ENCODE measurements at places on chromosomes 1 and 21.
A peak's percentile ranks its signal among the peaks of the same experiment; 100 is the strongest.

DNA sequence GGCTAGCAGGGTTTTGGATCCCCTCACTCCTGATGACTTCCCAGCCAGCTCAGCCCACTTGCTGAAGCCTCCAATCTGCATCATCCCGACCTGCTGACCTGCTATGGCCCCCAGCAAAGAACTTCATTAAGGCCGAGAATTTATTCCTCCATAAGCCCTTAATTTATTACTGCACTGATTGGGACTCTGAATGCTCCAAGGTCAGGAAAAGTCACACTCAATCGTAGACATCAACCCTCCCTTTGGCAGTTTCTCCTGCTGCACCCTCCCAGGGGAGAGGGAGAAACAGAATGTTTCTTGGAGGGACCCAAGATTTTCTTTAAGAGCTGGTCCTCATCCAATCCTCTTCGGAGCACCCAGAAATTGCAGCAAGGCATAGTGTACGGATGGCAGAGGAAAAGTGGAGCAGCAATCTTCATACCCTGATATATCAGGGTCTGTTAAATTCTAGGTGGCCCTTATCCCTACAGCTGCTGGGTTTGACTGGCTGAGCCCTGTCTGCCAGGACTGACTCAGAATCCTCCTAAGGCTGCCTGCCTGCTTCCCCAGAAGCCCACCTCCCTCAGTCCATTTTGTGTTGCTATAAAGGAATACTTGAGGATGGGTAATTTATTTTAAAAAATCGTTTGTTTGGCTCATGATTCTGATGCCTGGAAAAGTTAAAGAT is 62.2 kb downstream of the DMAP1 start:
- DNase-seq: no peak

GRCh38 chr1:55244476-55245099 is 29.4 kb upstream of the USP24 start:
- DNase-seq: no peak

- peak; percentile 88 for DNase-seq
These were observed 479 bp upstream of the ACADM start for GRCh38 chr1:75723989-75724471.

- no peak for DNase-seq
These were observed 13.4 kb upstream of the OBSCN start for GRCh38 chr1:228194436-228194835.

GRCh38 chr1:239896980-239897379 is 194.7 kb upstream of the FMN2 start:
- no peak for DNase-seq

- DNase-seq: no peak
These were observed 16.9 kb upstream of the IFNGR2 start for GRCh38 chr21:33386222-33386784.

- DNase-seq: no peak
These were observed 251.7 kb upstream of the DPYD start for GRCh38 chr1:98172578-98172977.

GRCh38 chr1:72918940-72919339 is 636.6 kb upstream of the NEGR1 start:
- no peak for DNase-seq

DNA sequence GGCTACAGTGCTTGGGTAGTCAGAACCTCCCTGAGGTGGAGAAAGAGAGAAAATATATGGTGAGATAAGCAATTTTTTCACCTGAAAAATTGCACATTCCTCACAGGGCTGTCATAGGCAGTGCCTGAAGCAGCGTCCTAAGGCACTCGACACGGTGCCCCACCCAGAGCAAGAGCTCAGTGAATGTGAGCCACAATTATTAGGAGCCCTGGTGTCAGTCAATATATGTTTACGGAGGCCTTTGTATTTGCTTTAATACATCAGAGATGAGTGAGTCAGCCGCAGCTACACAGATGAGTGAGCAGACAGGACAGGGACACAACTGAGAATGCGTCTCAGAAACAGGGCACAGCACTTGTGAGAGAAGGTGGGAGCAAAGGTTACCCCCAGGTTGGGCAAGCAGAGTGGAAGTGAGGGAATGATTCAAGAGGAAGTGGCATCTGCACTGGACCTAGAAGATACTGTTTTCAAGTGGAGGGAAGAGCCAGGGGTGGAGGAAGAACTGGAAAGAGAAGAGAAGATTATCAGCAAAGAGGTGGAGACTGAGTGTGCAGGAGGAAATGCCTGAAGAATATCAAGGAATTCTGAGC is 5.2 kb upstream of the PIGC start:
- no peak for DNase-seq

- peak; percentile 36 for DNase-seq
These were observed 124.2 kb upstream of the L1TD1 start for GRCh38 chr1:62070384-62071011.

- DNase-seq: no peak
These were observed 47.6 kb downstream of the ATP1A1 start for GRCh38 chr1:116420417-116421200.

DNA sequence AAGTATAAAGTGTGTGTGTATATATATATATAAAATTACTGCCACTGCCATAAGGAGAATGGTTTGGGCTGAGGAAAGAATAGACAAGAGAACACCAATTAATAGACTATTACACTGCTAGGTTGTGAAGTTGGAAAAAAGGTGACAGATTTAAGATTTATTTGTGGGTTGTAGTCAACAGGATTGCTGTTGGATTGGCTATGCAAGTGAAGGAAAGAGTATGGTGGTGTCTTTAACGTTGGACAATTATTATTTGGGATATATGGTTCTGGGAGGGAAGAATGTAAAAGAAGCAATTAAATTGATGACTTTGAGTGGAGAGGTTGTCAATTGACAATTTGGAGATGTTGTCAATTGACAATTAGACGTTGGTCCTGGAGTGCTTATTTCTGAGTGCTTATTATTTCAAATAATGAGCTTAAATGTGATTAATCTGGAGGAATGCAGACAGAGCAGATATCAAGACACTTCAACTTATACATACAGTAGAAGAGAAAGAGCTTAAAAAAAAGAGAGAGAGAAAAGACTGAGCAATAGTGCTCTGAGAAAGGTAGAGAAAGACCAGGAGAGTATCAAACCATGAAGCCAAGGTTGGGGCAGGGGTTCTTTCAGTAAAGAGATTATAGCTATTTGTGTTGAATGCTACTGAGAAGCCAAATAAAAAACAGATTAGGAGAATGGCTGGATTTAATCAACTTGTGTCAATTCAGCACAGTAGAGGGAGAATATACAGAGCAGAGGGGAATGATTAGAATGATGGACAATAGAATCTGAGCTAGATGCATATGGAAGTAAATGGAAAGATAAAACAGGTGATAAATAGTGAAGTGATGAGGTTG is 9.7 kb downstream of the PTGS2 start:
- no peak for DNase-seq

DNA sequence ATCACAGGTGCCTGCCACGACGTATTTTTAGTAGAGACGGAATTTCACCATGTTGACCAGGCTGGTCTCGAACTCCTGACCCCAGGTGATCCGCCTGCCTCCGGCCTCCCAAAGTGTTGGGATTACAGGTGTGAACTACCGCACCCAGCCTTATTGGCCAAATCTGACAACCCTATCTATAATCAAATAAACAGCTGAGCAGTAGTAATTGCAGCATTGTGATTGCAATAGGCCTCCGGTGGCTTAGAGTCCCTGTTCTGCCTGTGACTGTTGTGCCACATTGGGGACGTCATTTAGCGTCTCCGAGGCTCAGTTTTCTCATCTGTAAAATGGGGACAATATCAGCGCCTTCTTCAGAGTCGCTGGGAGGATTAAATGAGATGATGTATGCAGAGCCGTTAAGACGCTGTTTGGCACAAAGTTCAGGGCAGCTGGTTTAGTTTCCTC is 569 bp upstream of the CAPN2 start:
- no peak for DNase-seq

DNA sequence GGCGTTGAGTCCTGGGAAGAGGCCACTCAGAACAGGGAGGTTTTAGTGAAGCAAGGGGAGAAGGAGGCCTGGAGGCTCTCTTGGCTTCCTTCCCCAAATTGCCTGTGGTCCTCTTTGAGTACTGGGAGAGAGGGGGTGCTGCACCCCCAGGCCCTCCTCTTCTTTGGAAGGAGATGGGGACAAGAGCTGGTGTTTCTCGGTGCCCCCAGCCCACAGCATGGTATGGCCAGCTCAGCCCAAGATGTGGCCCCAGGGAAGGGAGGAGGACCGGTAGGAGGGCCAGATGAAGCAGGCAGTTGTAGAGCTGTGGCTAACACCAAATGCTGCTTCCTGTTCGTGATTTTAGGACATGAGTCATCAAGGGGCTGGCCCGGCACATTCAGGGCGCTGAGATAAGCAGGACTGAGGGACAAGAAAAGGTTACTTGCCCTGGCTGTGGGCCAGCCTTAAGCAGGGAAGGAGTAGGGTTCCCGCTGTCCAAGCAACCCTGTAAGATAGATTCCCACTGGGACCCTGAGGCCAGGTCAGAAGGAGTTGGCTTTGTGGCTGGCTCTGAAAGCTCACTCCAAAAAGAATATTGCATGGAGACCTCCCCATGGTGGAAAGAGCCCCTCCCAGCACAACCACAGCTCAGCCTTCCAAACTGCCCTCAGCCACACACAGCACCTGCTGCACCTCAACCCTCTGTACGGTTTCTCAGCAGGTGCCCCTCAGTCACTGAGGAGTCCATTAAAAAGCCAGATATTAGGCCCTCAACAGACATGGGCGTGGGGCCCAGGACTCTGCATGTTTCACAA is 4.9 kb upstream of the TNFRSF1B start:
- DNase-seq: no peak

- DNase-seq: peak; percentile 71
These were observed 5.8 kb upstream of the TGFB2 start for GRCh38 chr1:218339267-218339831.

GRCh38 chr1:99465176-99465900 is 180.6 kb upstream of the PALMD start:
- DNase-seq: peak; percentile 98

DNA sequence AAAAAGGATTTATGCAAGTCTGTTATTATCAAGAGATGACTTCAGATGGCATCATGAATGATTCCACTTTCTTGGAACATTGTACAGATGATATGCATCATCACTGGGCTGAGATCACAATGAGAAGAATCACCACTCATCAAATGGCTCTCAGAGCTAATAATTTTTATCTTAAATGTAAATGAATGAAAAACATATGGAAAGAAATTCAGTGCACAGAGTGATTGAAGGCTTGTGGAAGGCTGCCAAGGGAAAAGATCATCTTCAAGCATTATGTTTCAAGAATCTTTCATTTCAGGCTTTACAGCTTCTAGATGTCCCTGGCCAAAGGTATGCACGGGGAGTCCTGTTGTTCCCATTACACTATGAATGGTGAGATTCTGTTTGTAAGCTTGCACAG is 955.7 kb downstream of the TTLL7 start:
- DNase-seq: no peak

Data from NCI-H82 (cell line).